ENCODE measurements at places on chromosomes 7 and 10.

DNA sequence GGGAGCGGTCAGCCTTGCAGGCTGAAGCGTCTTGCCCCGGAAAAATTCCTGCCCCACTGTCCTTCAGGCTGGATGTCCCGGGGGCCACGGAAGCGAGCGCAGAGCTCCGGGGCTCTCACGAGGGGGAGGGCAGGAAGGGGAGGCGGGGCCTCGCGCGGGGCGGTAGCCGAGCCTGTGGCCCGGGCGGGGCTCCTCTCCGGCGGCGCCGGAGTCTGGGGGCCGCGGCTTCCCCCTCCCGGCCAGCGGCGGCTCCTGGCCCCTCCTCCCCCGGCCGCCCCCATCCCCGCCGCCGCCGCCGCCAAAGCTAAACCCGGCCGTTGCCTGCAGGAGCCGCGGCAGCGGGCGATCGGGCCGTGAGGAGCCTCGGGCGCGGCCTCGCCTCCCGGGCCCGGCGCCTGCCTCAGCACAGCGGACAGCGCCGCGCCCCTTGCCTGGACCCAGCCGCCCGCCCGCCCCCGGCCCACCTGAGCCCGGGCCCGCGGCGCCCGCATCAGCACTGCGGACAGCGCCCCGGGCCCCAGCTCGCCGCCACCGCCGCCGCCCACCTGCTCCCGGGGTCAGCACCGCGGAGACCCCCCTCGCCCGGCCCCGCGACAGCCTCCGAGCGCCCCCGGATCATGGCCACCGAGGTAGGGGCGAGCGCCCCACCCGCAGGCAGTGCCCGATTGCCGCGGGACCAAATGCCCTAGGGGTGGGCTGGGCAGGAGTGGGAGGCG, at the start of gene GOLGA7B:
Gene GOLGA7B, plus strand, starts transcription at position 157 of the 716 bp plus-strand sequence. Its CDS starts 461 bp downstream, at position 618.
- no peak for DNase-seq

DNA sequence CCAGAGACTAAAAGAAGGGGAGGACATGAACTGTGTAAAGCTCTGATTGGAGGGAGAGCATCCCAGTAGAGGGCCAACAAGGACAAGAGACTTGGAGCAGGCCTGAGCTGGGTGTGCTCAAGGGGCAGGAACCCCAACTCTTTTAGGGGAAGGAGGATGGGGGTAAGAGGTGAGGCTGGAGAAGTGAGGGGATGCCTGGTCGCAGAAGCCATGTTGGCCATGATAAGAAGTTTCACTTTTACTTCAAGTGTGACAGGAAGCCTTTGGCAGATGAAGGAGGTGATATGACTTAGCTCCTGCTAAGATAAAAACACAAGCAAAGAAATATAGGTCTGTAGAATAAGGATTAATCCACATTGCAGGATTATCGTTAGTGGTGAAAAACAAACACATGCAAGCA, 208.3 kb downstream of the JAZF1 start:
- DNase-seq = no peak

DNA sequence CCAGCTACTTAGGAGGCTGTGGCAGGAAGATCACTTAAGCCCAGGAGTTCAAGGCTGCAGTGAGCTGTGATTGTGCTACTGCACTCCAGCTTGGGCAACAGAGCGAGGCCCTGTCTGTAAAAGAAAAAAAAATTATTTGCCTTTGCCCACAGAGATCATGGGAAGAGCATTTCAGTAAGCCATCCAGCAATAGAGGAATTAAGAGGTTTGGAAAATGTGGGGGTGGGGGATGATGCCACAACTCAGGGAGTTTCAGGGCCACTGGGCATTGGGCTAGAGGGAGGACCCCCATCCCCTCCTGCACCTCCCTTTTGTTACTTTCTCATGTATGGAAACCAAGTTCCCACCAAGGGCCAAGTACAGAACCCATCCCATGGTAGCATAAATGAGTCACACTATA, 38.4 kb downstream of the SVIL start:
- no peak for DNase-seq

DNA sequence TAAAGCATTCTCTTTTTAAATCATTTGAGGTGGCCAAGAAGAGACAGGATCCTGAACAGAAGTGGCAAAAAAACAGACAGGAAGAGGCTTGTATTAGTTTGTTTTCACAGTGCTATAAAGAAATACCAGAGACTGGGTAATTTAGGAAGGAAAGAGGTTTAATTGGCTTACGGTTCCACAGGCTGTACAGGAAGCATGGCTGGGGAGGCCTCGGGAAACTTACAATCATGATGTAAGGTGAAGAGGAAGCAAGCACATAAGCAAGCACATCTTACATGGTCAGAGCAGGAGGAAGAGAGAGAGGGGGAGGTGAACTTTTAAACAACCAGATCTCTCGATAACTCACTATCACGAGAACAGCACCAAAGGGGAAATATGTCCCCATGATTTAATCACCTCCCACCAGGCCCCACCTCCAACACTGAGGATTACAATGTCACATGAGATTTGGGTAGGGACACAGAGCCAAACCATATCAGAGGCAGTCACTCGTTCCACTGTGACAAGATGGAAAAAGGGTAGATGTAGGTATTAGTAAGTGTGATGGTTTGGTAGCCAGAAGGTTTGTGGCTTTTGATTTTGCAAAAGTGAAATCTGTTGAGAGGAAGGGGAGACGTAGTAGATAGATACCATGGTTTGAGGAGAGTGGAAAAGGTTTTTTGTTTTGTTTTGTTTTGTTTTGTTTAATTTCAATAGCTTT, 5.1 kb downstream of the MSRB2 start:
- DNase-seq = no peak

DNA sequence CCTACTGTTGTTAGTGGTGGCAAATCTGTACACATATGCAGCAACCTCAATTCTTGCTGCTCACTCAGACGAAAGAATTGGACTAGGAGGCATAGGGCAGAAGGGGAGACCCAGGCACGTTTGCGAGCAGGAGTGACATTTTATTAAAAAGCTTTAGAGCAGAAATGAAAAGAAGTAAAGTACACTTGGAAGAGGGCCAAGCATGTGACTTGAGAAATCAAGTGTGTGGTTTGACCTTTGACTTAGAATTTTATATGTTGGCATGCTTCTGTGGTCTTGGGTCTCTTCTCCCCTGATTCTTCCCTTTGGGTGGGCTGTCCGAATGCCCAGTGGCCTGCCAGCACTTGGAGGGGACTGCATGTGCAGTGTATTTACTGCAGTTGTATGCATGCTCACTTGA, 205.5 kb upstream of the SEMA3D start:
- no peak for DNase-seq

DNA sequence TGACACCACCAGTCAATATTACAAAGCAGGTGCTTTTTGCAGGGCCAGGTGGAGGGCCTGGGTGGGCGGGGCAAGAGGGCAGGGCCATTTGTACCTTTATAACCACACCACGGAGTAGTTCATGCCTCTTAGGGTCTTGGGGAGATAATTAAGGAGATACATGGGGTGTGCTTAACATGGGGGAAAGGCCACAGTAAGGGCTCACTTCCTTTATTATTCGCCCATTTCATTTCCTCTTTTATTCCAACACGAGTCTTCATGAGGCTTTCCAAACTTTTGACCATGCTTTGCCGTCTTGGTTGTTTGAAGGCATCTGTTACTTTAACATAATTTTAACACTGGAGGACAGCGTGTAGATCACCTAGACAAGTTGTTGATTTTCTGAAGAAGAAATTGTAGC, 33.3 kb upstream of the LYZL2 start:
- DNase-seq = no peak

- no peak for DNase-seq
Observed at GRCh38 chr7:51121931-51122425, 194.6 kb downstream of the COBL start.

DNA sequence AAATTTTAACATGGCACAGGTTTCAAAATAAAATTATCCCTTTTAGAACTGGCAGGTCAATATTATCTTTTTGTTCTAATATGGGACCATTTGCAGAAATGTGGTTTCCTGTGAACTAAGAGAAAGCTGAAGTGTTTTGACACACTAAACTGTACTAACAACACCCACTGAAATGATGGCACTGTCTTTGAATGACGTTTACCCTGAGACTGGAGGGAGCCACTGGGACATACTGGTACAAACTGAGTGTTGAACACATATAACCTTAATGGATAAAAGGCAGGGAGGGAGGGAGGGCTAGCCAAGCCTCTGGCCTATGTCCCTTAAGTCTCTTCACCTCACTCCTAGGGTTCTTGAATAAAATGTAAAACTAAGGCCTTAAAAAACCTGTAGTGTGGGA, 95.9 kb downstream of the PDE1C start:
- no peak for DNase-seq

- no peak for DNase-seq
Observed at GRCh38 chr7:30996256-30996655, 32.5 kb downstream of the GHRHR start.

- no peak for DNase-seq
Observed at GRCh38 chr7:112556633-112557032, 75.8 kb downstream of the LSMEM1 start.

DNA sequence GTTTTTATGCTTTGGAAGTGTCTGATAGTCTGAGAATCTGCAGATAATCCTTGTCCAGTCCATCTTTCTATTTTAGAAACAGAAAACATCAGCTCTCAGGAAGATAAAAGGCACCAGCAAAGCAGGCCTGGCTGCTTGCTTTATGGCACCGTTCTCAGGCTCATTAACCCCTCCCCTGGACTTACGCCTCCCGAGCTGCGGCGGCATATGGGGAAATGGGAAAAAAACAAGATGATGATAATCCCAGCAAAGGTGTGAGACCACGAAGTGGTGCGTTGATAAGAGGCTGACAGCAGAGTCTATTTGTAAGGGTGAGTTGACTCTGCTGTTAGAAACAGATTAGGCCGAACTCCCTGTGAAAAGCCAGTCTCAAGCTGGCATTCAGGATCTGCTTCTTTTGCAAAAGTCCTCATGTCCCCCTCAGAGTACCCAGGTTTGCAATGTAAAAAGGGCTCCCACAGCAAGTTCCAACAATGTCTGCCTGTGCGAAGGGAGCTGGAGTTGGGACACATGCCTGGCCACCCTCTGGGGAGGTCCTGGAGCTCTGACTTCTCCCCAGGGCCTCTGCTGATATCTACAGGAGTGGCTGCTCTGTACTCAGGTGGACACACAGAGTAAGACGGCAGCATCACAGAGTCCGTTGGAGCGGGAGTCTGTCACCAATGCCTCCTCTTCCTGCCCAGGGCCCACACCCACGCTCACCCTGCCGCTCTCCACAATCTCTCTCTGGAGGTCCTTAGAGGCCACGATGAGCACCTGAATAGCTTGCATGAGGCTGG, 54.3 kb downstream of the SPDYE5 start:
- no peak for DNase-seq

DNA sequence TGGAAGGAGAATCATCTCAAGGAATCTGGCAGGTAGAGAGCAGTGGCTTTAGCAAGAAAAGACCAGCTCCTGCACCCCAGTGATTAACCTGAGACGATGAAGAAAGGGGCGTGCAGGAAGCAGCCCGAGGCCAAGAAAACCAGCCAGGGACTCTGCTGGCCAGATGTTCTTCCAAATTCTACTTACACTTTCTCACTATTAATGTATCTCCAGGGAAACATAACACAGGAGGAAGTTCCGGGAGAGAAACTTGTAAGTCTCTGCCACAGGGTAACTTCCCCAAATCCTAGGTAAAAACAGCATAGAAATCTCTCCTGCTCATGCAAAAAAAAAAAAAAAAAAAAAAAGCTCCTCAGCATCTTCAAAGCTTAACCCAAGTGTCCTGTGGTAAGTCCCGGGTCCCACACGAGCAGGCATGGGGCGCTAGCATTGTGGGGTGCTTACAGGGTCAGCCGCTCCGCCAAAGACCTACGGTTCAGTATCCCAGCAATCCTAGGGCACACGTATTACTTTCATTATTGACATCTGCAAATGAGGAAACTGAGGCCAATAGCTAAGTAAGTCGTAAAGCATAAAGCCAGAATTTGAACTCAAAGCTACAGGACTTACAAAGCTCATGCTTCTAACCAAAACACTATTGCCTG, 97.2 kb upstream of the GNA12 start:
- DNase-seq = no peak

GRCh38 chr10:88555190-88555908, 27.8 kb downstream of the RNLS start:
- no peak for DNase-seq

- peak; percentile 87 for DNase-seq
Observed at GRCh38 chr7:94289071-94289470, 105.6 kb upstream of the COL1A2 start.

DNA sequence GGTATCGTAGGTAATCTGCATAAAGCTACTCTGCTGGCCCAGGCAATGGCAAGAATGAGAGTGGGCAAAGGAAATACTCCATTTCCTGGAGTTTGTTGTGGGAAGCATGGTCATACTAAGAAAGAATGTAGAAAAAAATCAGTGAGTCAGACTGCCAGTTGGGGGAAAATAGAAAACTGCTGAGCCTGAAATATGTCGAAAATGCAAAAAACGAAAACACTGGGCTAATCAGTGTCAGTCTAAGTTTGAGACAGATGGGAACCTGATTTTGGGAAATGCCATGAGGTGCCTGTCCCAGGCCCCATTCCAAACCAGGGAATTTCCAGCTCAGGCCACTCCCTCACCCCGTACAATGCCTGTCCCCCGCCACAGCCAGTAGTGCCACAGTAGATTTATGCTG, 150.0 kb downstream of the ZNF33B start:
- no peak for DNase-seq

DNA sequence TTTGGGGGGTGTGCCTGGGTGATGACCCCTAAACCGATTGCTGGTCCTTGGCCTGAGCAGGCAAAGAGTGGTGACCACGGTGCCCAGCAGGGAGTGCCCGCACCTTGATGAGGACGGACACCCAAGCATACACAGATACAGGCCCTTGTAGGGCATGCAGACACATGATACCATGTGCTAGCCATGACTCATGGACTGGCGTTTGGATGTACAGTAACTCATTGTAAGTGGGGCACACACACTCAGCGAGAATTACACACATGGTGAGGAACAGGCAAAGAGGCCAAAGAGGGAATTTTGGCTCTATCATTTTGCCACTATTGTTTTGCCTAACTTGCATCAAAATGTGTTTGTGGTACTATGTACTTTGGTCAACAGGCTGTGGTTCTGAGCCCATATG, 24.1 kb downstream of the KAZALD1 start:
- no peak for DNase-seq

- peak; percentile 78 for DNase-seq
Observed at GRCh38 chr10:98460837-98461499, 14.2 kb upstream of the HPS1 start.

- DNase-seq = no peak
Observed at GRCh38 chr7:1707756-1708595, 37.9 kb downstream of the ELFN1 start.

GRCh38 chr7:158979635-158980351, 123.4 kb downstream of the DYNC2I1 start:
- no peak for DNase-seq

- DNase-seq = no peak
Observed at GRCh38 chr10:81216949-81217348, 658.0 kb upstream of the NRG3 start.
